Right atrium auricular region (tissue), 2 donors: ENCODE measurements at places on chromosomes 7 and 10.

DNA sequence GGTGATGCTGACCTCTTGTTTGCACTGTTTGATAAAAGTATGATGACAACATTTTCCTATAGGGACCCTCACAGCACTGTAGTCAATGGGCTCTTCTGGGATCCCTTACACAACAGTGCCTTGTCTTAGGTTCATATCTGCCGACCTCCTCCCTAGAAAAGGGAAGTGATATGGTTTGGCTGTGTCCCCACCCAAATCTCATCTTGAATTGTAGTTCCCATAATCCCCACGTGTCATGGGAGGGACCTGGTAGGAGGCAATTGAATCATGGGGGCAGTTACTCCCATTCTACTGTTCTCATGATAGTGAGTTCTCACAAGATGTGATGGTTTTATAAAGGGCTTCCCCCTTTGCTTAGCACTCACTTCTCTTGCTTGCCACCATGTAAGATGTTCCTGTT lies 23.1 kb downstream of the ZC3HAV1 start:
- DNase-seq, result no peak

DNA sequence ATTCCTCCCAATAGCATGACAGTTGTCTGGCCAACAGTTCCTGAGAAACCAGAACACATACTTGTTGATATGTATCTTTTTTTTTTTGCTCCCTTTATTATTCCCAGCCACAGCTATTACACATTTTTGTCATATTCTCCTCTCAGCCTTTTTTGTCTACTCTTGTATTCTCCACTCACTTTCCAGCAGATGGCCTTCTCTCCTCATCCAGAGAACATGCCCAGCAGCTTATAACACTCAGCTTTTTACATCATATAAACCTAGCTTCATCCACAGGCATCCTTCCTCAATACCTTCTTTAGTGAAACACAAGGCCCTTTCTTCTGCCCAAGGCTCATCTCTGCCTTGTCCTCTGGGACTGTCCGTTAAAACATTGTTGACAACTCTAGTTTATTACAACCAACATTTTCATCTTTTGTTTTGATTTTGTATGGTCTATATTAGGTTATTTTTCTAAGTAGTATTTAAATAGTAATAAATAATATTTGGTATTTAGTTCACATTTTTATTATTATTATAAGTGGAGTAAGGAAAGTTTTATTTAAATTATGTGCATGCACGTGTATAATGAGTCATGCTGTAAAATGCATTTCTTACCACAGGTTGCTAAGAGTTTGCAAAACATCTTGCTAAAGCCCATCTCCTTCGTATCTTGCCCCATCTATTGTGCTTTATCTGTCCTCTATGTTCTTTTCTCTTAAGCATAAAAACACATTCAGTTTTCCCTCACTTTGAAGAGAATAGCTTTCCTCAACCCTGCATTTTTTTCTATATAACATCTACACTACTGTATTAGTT lies 101.5 kb downstream of the ORC5 start:
- no peak for DNase-seq

DNA sequence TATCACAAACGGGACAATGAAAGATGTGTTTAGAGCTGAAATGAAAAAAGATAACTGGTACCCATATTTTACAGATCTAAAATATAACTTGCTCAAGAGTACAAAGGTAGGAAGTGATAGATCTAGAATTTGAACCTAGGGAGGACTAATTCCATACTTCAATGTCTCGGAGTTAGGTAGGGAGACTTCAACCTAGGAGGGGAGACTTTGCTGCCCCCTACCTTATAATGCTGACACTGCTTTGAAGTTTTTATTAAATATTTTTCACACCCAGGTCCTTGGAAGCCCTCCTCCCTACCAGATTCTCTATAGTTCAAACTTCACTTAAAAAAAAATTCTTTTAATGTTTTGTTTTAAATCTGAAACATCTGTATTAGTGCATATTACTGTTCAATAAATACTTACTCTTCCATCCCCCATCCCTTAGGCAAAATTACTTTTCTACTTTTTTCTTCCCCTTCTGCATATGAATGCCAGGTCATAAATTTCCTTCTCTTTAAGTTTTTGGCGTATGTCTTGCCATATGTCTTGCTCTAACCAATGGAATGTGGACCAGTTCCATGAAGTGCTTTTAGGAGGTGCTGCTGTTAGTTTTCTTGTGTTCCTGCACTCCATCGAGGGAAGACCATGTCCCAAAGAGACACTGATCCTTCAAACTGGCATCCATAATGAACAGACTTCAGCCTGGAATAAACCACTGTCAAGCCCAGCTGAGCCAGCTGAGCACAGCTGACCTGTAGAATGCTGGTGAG lies 57.8 kb downstream of the MICU1 start:
- no peak for DNase-seq

GRCh38 chr7:116670409-116671015 lies 1.5 kb upstream of the MET start:
- no peak for DNase-seq
